ENCODE measurements at places on chromosomes 2 and 18.
A peak's percentile ranks its signal among the peaks of the same experiment; 100 is the strongest.

GRCh38 chr18:60981682-60982328, 351.4 kb upstream of the CDH20 start:
- DNase-seq, result no peak

DNA sequence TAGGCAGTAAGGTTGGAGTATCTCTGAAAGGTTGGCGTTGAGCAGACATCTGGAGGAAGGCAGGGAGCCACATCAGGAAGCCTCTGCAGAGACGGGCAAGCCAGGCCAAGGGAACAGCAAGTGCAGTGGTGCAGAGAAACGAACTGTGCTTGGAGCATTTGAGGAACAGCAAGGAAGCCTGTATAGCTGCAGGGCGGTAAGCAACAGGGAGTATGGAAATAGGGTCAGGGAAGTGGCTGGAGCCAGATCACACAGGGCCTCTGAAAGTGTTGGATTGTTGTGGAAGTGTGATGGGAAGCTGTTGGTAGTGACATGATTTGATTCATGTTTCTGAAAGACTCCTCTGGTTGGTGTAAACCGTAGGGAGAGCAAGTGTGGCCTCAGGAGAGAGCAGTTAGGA, 13.4 kb upstream of the TMEM237 start:
- no peak for DNase-seq

DNA sequence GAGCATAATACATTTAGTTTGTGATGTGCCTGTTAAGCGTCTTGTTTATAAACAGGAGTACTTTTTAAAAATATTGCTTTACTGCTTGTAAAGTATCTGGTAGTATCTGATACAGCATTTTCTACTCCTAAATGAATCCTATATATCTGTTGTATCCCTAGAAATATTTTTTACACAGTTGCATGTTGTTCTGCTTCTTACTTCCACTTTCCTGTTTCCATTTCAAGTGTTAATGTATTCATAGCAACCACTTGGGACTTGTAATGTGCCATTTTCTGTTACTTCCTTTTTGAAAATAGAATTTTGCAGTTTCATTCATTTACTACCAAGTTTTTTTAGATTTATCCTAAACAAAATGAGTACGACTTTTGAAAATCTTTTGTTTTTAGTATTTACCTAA, 24.9 kb downstream of the CCNT2 start:
- no peak for DNase-seq

- no peak for DNase-seq
These were observed 1110.0 kb upstream of the ACVR2A start for GRCh38 chr2:146734821-146735190.

GRCh38 chr2:84700006-84700405, 180.9 kb downstream of the TRABD2A start:
- DNase-seq, result no peak

DNA sequence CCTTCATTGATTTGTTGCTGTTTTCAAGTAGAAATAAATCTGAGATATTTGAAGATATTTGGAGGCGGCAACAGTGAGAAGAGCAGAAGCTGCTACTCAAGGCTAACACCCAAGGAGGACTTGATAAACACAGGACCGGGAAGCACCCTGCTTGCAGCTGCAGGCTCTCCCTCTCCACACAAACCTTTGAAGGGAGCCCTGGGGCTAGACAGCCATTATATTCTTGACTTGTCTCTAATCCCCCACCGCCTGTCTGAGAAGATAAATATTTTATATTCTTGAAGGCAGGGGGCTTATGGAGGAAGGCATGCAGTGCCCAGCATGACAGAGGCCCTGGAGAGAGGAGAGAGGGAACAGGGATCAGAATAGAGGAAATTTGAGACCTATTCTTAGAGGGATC, 50.9 kb upstream of the SMAD2 start:
- DNase-seq, result no peak

DNA sequence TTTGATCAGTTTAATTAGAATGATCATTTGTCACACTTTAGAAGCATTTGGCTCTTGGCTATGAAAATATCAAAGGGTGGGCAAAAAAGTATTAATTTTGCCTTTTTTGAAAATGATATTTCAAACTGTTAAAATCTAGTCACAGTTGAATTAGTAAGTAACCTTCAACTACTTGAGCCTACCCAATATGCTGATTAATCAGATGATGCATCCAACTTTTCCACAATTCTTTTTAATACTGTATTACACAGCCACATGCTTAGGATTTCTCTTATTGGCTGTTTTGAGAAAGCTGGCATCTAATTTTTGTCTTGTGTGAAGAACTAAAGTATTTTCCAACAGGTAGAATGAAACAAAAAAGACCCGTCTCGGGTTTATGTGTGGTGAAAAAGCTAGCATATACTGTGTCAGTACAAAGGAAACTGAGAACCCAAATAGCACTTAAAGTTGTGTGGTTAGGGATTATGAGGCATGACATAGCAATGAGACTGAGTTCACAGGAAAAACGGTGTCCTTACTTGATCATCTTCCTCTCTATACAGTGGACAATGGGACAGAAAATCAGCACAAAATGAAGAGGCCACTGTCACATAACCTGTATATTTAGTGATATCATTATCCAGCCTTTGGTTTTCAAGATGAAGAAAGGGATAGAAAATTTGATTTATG, 11.7 kb downstream of the OSBPL6 start:
- DNase-seq, result no peak

DNA sequence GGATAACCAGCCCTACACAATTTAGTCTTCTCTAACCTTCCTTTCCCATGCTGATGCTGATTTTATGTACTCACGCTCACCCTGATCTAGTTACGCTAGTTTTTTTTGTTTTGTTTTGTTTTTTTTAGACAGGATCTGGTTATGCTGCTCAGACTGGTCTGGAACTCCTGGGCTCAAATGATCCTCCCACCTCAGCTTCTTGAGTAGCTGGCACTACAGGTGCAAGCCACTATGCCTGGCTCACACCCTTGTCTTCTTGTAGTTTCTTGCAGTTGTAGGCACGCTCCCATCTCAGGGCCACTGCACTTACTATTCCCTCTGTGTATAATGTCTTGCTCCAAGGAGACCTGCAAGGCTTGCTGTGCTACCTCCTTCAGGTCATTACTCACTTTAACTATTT, 6.2 kb downstream of the PELI1 start:
- no peak for DNase-seq

DNA sequence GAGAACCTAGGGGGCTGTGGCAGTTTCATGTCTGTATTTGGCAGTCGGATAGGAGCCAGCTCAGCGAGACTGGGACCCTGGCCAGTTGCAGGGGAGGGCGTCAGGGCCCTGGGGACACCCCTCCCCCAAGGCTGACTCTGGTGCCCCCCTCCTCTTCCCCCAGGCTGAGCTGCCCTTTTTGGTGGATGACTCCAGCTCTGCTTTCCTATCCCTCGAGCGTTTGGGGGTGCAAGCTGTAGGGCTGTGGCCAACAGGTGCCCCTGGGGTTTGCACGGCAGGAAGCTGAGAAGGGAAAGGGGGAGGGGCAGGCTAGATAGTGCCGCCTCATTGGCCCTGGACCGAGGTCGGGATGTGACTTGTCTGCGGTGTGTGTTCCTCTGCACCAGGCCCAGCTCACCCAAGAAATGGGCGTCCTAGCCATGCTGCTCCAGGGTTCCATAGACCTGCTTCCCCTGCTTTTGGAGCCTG, 26.4 kb downstream of the SPEG start:
- no peak for DNase-seq

DNA sequence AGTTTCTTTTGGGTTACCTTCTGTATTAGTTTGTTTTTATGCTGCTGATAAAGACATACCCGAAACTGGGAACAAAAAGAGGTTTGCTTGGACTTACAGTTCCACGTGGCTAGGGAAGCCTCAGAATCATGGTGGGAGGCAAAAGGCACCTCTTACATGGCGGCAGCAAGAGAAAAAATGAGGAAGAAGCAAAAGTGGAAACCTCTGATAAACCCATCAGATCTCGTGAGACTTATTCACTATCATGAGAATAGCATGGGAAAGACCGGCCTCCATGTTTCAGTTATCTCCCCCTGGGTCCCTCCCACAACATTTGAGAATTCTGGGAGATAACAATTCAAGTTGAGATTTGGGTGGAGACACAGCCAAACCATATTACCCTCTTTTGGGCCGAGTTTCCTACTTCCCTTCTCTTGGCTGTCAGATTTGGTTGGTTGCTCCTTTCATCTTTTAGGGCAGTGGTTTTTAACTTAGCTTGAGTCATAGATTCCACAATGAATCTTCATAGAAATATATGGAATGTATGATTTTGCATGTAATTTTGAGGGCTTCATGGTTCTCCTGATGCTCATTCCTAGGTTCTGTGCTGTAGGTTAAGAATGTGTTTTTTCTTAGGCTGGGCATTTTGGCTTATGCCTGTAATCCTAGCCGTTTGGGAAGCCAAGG, 44.2 kb downstream of the CEP192 start:
- no peak for DNase-seq

DNA sequence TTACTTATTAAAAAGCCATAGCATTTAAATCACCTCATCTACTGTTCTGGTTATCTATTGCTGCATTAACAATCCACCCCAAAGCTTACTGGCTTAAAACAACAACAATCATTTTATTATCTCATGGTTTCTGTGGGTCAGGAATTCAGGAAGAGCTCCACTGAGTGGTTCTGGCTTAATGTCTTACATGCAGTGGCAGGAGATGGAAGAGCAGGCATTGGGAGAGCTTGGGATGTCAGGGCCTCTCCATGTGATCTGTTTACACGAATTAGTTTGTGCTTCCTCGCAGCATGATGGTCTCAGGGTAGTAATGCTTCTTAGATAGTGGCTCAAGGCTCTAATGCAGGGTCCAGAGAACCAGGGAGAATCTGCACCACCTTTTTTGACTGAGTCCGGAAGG, 14.4 kb upstream of the REL start:
- no peak for DNase-seq

- DNase-seq, result no peak
These were observed 625.6 kb upstream of the CDH2 start for GRCh38 chr18:28802546-28802945.

- DNase-seq, result peak; percentile 20
These were observed 819 bp upstream of the NCOA1 start for GRCh38 chr2:24490181-24490689.

- no peak for DNase-seq
These were observed 29.1 kb downstream of the CIB4 start for GRCh38 chr2:26612034-26612433.

DNA sequence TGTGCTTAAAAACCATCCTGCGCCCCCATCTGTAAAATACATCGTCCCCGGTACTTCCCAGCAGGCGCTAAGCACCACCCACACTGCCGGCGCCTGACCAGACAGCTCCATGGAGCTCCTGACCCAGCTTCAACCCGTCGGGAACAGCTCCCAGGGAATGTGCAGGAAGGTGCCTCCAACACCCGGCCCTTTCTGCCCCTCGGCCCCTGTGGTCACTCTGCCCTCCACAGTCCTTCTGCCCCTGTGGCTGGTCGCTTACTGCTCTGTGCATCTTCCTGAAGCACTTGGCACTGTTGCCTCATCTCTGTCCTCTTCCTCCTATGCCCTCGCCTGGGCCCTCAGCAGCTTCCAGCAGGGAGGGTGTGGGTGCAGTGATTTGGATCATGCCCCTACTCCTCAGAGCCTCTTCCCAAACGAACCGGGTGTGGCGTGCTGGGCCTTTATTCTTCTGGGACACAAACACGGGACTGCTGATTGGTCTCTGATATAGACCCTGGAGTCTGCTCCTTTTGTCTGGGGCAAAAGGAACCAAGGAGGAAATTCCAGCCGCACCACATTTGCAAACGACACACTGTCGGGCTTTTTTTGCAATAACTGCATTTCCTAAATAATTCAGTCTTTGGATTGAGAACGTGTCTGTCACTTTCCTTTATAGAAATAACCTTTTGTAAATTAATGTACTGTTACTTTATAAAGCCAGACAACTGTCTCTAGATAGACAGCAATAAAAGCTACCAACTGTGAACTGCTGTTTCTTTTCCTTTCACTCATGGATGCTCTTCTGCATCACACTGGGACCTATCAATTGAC, 65.9 kb downstream of the ADI1 start:
- no peak for DNase-seq

- DNase-seq, result no peak
These were observed 73.8 kb downstream of the RRM2 start for GRCh38 chr2:10196110-10196892.

DNA sequence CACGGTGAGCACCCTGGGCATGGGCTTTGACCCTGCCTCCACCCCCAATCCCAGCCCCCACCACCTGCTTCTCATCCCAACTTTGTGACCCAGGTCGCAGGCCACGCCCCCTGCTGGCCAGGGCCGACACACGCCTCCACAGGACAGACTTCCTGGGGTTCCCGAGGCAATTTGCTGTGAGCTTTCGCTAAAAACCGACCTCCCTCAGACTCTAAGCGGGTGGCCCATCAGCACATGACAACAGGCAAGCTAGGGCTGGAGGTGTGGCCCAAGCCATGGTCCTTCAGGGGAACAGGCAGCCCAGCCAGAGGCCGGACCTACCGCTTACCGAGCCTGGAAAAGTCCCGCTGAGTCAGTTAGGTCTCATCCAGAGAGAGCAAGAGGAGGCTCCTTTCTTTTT, 31.9 kb downstream of the C1QL2 start:
- peak; percentile 73 for DNase-seq

DNA sequence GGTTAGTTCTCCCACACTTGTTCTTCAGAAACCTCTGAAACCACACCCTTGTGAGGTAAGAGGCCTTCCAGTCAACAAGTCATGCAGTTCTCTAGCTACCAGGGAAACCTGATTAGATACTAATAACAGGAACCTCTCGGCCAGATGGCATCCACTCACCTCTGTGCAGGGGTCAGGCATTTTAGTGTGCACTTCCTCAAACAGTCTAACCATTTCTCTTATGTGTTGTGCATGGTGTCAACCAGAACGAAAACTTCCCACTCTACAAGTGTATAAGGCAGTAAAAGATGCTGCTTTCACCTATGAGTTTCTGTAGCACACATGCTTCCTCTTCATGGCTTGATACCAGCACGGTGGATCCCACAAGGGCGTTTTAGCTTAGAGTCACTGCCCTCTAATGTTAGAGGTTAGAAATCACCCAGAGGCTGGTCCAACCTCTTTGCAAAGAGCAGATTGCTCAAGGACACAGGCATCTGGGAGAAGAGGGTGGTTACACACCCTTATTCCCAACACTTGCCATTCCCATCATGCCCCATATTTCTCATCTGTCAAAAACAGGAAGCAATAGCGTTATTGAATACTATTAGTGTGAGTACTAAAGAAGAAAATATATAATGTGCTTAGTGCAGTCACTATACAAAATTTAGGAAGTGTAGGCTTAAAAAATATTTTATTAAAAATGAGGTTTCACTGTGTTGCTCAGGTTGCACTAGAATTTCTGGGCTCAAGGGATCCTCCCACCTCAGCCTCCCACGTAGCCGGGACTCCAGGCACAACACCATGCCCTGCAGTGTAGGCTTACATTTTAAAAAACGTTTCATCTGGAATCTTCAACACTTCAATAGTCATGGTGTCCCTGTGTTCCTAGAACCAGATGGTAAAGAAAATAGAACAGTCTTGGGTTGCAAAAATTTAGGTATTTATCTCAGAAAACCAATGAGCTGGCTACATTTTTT, 34.5 kb upstream of the RAB31 start:
- no peak for DNase-seq

GRCh38 chr18:75220551-75221355, 10.2 kb downstream of the TSHZ1 start:
- no peak for DNase-seq

DNA sequence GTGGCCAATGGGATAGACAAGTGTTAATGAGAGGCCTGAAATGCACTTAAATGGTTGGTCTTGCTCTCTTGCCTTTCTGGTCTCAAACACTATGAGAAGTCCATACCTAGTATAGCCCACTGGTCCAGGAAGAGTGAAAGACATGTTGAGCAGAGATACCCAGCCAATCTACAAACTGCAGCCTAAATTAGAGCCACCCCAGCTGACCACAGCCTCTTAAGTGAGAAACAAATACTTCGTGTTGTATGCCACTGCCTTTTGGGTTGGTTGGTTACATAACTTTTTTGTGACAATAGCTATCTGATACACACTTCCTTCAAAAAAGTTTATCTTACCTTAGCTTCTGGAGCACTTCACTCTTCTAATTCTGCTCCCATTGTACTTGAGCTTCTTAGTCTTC, 8.8 kb upstream of the EXOC6B start:
- DNase-seq, result no peak
